ENCODE measurements at places on chromosomes 7 and 10. TPM values are rescaled to one million over a fixed set of nuclear protein-coding genes. Genes with fewer than 3 reads are reported as not detected.

DNA sequence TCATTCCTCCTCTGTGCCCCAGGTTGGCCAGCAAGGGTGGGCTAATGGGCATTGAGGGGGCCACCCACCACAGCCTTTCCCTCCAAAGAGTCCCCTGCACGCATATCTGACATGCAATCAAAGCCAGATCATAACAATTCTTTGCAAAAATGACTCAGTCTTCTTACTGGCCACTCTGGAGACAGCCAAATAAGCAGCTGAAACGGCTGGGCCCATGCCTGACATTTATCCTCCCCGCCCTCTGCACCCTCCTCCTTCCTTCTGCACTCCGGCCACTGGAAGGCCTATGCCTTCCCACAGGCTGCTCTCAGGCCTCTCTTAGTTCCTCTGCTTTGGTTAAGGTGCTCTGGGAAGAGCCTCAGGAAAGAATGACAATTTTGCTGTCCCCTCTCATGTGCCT is 29.2 kb upstream of the NPFFR1 start:
- no peak for DNase-seq

- DNase-seq = no peak
Measured at GRCh38 chr10:132303361-132304115, 4.2 kb downstream of the STK32C start.

GRCh38 chr10:14385596-14386593 is 55.2 kb upstream of the FRMD4A start:
- no peak for DNase-seq

DNA sequence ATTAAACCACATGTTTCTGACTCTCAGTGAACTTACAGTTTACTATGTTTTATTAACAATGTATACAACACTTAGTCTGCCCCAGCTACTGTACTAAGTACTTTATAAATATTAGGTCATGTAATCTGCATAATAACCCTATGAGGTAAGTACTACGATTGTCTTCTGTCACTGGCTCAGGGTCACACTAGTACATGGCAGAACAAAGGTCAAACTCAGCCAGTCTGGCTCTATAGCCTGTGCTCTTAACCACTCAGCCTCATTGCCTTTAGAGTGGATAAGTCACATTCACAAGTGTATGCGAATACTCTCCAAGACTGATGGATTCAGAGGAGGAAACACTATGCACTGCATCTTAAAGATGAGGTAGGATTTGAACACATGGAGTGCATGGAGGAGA is 252.3 kb downstream of the KCNMA1 start:
- no peak for DNase-seq

GRCh38 chr7:34277016-34277802 is 371.9 kb downstream of the BMPER start:
- no peak for DNase-seq

DNA sequence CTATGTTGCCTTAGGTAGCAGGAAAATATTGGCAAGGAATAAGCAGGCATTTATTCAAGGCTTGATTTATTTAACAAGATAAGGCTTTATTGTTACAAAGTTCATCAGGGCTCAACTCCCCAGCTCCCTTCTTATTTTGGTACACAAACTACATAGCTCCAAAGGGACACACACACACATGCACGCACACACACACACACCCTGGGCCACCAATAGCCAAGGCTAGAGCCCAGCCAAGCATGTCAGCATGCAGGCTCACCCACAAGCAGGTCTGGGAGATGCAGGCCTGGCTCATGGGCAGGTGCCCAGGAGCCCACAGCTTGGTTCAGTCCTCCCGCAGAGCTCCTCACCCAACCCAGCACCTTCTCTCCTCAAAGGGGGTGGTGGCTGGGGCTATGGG is 23.4 kb downstream of the LEP start:
- no peak for DNase-seq

- no peak for DNase-seq
Measured at GRCh38 chr7:134394056-134394455, 64.8 kb downstream of the AKR1B1 start.

GRCh38 chr7:5443678-5444077 is 20.0 kb upstream of the TNRC18 start:
- no peak for DNase-seq

C10orf67 gene
- 2.7 TPM for polyA plus RNA-seq

ACTR3C gene
- 7.8 TPM for polyA plus RNA-seq

PNLIPRP3 gene
- polyA plus RNA-seq = not detected

DENND2A gene
- polyA plus RNA-seq = 34.7 TPM
